ENCODE measurements at places on chromosomes 4 and X.

DNA sequence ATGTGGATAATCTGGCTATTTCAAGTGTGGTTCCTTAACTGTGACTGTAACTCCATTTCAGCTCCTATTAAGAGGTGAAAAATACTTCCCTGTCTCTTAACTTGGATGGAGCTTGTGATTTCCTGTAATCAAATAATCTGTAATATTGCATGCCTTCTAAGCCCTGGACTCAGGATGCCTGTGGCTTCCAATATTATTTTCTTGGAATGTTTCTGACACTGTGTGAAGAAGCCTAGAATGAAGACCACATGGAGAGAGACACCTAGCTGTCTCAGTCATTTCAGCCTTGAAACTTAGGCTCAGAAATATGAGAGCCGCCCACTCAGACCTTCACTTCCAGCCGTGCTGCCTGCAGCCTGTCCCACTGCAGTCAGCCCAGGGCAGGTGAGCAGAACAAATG is 544.3 kb downstream of the TRIML1 start:
- no peak for DNase-seq

GRCh38 chr4:103692615-103693014 is 27.2 kb downstream of the TACR3 start:
- no peak for DNase-seq

DNA sequence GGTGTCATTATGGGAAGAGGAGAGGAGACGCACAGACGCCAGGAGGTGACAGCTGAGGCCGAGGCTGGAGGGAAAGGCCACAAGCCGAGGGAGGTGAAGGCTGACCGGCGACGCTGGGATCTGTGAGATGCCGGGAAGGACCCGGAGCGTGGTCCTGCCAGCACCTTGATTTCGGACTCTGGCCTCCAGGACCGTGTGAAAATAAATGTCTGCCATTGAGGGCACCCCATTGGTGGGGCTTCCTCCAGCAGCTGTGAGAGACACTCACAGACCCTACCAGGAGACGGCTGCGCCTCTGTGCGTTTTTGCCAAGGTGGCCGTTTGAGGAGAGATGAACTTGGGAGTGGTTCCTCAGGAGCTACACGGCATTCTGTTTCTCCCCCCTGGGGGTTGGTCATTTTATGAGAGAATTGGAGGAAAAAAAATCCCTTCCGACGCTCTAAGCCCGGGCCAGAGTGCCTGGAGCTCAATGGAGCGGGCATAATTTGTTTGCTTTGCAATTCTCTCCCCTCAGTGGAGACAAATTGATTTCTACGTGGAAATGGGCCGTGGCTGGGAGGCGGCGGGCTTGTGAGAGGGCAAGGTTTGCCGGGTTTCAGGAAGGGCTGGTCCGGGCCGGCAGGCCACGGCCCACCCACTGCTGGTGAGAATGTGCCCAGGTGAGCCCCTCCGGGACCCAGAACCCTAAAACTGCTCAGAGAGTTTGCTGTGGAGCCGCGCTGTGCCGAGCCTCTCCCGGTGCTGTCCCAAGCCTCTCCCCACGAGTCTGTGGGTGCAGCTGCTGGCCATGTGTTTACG is 53.9 kb downstream of the CPZ start:
- DNase-seq = no peak

DNA sequence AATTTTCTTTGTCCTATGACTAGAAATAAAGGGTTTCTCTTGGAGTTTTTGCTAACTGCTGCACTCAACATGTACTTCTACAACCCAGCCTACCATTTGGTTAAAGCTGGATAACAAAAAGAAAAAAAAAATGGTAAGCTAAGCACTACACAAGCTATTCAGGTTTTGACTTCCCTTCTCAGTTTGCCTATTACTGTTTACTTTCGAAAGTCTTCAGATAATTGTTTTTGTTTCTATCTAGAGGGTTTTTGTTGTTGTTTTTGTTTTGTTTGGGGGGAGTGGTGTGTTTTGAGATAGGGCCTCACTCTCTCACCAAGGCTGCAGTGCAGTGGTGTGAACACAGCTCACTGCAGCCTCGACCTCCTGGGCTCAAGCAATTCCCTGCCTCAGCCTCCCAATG is 46.6 kb downstream of the CLOCK start:
- no peak for DNase-seq

Data from amniotic stem cell (primary cell).